CD4-positive, alpha-beta T cell treated with Interleukin-1 beta for 1 hour (primary cell): ENCODE measurements at places on chromosomes 13 and 19.

DNA sequence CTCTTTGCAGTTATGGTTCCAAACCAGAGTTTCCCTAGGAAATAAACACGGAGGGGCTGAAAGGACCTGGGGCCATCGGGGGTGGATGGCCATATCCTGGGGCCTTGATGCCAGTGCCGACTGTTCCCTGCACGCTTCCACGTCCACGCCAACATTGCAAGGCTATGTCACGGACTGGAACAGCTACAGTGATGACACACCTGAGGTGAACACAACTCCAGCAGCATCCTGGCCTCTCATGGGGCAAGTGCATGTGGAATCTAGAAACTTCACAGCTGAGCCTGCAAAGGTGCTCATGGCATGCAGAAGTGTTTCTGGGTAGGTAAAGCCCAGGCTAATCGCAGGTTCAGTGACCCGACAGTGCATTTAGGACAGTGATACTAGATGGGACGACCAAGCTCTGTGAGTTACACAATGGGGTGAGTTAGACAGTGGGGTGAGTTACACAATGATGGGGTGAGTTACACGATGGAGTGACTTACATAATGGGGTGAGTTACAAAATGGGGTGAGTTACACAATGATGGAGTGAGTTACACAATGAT lies 52.0 kb upstream of the GAS6 start:
- no peak for DNase-seq

- no peak for DNase-seq
These were observed 51.7 kb downstream of the ZNF91 start for GRCh38 chr19:23343434-23344010.

- DNase-seq, result no peak
These were observed 779.3 kb downstream of the SLITRK5 start for GRCh38 chr13:88450515-88450914.

- DNase-seq, result no peak
These were observed 53.0 kb upstream of the GPC6 start for GRCh38 chr13:93173654-93174053.

DNA sequence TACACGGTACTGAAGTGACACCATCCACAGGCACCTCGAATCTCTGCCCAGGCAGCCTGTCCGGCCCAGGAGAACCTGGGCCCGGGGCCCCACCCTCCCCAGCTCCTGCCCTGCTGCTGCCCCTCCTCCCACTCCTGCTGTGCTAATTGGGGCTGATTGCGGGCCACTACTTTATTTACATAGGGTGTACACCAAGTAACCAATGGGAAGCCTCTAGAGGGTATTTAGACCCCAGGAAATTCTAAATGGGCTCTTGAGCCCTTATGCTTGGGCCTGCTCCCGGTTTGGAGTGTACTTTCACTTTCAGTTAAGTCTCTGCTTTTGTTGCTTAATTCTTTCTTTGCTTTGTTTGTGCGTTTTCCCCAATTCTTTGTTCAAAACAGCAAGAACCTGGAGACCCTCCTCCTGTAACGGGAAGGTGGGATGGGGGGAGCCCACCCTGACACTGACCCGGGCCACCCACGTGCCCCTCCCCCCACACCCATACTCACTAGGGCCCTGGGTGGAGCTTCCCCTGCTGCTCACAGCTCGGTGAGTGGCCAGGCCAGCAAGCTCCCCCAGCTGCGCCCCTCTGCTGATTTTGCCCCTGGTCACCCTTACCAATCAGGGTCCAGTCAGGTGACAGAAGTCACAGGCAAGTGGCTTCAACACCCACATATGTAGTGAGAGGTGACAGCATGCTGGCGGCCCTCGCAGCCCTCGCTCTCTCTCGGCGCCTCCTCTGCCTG lies 9.4 kb downstream of the SCGB2B2 start:
- DNase-seq, result no peak

DNA sequence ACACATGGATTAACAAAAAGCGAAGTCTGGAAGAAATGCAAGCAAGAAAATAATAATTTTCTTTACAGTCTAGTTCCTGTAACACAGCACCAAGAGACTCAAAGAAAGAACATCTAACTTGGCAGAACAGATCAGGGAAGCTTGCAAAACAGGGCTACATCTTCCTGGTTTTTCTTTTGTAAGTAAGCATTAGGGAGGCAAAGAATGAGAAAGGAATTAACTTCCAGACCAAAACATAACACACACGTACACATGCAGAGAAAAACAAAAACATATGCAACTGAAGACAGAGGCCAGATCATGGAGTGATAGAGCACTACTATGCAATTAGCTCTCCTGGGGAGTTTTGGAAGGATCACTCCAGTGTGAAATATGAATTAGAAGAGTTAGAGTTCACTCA lies 120.5 kb downstream of the DIAPH3 start:
- no peak for DNase-seq

- DNase-seq, result no peak
These were observed 45.9 kb upstream of the ATP11A start for GRCh38 chr13:112643759-112644459.

DNA sequence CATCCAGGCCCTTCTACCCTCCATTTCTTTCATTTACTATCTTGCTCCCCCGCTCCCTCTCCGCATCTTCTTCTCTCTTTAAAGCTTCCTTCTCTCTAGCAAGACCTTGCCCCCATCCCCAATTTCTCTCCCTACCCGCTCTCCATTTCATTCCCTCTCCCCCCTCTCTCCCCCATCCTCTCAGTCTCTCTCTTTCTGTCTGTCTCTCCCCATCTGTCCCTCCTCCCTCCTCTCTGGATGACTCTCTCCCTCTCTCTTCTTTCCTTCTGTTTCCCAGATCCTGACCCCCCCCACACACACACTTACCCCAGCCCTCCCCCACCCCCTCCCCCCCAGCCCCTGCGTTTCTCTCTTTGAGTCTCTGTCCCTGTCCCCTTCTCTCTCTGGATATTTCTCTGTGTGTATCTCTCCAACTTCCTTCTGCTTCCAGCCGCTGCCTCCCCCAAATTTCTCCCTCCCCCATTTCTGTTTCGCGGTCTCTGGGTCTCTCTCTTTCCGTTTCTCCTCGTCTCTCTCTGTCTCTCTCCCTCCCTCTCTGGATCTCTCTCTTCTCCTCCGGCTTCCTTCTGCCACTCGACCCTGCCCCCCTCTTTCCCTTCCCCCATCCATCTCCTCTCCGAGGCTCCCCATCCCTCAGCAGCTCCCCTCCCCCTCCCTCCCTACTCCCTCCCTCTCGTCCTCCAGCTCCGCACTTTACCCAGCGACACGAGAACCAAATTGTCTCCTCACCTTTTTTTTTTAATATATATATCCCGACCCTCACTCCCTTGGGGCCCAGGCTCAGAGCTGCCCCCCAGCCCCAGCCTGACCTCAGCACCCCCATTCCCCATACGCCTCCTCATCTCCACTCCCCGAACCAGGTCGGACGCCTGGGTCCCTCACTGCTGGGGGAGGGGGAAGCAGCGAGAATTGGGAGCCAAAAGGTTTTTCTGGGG lies 3.6 kb upstream of the CACNG8 start:
- DNase-seq, result no peak

DNA sequence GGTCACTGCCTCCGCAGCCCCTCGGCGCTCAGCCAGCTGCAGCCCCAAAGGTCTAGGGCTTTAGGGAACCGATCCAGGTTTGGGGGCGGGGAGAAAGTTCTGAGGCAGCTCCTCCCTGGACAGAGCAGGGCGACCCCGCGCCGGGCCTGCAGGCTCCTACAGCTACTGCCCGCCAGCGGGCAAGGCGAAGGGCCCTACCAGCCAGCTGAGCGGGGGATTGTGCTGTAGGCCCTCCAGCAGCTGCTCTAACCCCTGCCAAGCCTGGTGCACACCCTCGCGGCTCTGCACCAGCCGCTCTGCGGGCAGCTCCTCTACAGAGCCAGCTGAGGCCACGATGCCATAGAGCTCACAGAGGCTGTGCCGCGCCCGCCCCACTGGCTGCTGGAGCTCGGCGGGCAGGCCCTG lies 14.0 kb downstream of the PLIN4 start:
- DNase-seq, result no peak

DNA sequence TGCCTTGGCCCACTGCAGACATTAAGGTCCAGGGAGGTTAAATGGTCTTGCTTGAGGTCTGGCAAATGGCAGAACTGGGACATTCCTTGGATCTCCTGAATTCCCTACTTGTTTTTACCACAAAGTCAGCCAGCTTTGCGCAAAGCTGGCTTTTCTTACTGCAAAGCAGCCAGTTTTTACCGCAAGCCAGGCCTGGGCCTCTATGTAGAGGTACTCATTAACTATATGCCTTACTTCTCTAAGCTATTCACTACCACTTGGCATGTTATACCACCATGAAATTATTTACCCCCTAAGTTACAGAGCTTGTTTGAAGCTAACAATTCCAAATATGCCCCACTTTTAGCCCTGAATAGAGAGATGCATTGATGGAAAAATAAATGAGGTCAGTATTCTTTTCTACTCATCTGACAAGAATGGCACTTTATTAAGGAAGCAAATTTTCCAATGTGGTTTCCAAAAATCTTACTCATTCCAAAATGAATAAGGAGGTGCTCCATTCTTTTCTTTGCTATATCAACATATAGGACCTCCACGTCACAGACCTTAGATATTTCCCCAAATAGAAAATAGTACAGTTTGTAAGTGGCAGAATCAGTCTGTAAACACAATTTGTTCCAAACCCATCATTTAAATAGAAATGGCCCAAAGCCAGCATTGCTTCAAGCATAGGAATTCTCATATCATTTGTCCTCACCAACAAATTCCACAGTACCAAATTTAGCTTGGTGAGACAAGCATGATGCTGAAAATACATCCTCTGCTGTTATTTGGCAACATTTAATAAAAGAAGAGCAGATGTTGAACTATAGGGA lies 143.9 kb upstream of the TSC22D1 start:
- DNase-seq, result no peak

- no peak for DNase-seq
These were observed 1.9 kb upstream of the FAM174C start for GRCh38 chr19:1273263-1274041.

DNA sequence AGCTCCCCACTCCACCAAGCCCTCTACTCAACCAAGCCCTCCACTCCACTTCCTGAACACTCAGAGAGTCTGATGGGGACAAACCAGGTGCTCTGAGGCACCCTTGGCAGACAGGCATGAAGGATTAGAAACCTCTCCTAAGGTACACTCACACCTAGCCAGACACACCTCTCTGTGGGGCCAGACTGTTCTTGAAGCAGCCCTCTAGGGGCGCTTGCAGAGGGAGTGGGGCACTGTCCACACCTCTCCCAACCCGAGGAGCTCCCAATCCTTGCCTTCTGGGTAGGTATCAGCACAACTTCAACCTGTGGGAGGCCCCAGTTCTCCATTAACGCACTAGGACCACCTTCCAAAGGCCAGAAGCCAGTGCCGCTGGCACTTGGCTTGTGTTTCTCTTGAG lies 108.7 kb upstream of the VSTM2B start:
- DNase-seq, result no peak

DNA sequence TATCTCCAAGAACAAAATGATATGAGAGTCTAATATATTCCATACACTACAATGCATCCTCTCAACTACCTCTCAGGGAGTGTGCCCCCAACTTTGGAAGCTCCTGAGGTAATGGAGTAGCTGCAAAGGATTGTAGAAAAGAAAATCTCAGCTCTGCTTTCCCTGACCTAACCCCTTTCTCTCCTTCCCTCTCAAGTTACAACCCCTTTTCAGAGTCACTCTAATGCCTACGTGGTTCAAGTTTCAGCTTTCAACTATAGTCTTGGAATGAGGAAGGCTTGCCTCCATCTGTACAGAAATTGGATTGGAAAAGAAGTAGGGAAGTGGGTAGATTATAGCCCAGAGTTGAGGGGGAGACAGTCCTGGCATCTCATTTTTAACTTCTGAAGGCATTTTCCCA lies 256.0 kb downstream of the PCDH9 start:
- DNase-seq, result no peak

DNA sequence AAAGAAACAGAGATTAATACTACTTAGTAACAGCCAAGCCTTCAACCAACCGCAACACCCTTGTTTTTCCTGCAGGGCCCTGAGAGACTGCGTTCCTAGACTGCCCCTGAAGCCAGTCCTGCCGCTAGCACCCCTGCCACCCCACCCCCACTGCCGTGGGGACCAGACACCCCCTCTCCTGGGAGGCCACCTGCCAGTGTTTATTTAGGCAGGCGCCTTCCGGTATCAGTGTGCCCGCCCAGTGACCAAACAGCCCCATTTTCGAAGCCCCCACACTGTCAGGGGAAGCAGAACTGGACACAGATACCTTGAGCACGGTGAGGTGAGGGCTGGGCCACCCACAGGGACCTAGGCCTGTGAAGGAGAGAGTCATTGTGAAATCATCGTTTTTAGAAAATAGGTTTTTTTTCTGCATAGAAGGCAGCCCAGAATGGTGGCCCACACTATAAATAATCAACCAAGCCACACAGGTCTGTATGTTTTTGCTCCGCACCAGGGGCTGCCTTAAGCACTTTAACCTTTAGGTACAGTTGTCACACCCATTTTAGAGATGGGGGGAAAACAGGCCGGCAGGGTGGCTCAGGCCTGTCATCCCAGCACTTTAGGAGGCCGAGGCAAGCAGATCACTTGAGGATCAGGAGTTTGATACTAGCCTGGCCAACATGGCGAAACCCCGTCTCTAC lies 3.5 kb upstream of the TLE5 start:
- DNase-seq, result peak; percentile 65

GRCh38 chr13:39712626-39713025 lies 57.2 kb downstream of the COG6 start:
- DNase-seq, result no peak

DNA sequence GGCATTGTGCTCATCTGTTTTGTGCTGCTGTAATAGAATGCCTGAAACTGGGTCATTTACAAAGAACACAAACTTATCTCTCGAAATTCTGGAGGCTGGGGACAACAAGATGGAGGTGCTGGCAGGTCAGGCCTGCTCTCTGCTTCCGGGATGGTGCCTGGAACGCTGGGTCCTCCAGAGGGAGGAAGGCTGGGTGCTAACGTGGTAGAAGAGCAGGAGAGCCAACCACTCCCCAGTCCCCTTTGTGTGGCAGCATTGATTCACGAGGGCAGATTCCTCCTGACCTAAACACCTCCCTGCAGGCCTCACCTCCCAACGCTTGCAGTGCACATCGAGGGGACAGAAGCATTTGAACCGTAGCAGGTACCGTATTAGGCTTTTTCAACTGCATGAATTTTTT lies 34.1 kb upstream of the TFDP1 start:
- no peak for DNase-seq

GRCh38 chr19:8884416-8884815 lies 52.2 kb downstream of the MBD3L1 start:
- DNase-seq, result no peak

- peak; percentile 40 for DNase-seq
These were observed 134.7 kb downstream of the MIPEP start for GRCh38 chr13:23754506-23754905.

DNA sequence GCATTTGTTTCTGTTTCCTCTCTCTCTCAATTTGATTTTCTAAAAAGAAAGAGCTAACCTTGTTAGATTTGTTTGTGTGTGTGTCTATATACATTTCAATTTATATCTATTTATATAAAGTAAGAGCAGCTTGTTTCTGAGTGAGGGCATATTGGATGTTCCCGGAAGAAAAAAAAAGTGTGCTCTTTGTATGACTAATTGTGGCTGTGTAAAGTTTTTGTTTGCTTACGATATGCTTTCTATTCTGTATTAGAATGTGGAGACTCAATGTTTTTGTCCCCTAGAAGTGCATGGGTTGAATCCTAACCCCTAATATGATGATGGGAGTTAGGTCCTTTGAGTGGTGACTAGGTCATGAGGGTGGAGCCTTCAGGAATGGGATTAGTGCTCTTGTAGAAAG lies 66.6 kb upstream of the C1QTNF9B start:
- DNase-seq, result no peak
